ENCODE measurements at places on chromosomes 6 and 20. TPM values are rescaled to one million over a fixed set of nuclear protein-coding genes. Genes with fewer than 3 reads are reported as not detected.

- no peak for DNase-seq
These were observed 43.5 kb downstream of the PRKN start for GRCh38 chr6:162684052-162684451.

GRCh38 chr6:112253498-112253840 is 898 bp downstream of the LAMA4 start:
- peak; percentile 45 for DNase-seq

DNA sequence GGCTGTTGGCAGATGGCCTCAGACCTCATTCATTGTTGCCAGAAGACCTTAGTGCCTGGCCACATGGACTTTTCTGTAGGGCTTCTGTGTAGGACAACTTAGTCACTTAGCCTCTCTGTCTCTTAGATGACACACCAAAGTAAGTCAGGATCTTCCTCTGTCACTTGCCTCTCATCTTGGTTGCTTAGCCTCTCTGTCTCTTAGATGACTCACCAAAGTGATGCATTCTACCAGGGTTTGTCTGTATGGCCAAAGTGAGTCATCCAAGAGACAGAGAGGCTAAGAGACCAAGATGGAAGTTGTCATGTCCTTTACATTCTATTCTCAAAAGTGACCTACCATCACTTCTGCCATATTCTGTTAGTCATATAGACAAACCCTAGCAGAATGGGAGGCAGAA is 255.9 kb upstream of the DEFB112 start:
- DNase-seq, result no peak

- no peak for DNase-seq
These were observed 15.7 kb upstream of the TGM3 start for GRCh38 chr20:2280082-2280481.

- no peak for DNase-seq
These were observed 698 bp upstream of the SH3BGRL2 start for GRCh38 chr6:79630380-79630882.

DNA sequence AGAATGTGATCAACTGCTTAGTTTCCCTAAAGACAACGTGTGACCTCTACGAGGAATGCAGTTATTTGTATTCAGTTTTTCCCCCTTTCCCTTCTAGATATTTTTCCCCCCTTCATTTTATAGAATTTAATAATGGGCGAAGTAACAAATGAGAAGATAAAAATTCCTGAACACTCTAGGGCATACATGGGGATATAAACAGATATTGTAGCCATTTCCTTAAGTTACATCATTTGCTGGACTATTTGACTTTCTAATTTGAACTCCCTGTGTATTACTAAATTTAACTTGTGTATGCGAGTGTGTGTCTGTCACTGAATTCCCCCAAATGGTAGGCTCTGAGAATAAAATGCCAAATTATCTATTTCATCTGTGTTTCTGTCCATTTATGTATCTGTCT is 99.0 kb upstream of the ZFP64 start:
- DNase-seq, result no peak

- peak; percentile 83 for DNase-seq
These were observed 66.6 kb upstream of the CTNNBL1 start for GRCh38 chr20:37627060-37627766.

GRCh38 chr6:115091461-115091860 is 748.6 kb upstream of the HS3ST5 start:
- DNase-seq, result no peak

DNA sequence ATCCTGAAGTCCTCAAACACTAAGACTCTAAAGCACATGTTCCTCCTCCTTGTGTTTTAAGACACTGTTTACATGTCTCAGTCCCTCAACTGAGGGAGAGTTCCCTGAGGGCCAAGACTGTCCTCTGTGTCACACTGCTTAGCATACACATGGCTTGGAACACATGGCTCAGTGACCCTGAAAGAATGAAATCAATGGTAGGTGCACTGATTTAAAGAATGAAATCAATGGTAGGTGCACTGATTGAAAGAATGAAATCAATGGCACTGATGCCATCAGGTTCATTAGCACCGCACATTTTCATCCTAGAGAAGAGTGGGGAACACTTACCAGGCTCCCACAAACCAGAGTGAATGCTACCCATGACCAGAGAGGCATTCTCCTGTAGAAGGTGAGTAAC is 9.8 kb downstream of the TOMM34 start:
- DNase-seq, result no peak

DNA sequence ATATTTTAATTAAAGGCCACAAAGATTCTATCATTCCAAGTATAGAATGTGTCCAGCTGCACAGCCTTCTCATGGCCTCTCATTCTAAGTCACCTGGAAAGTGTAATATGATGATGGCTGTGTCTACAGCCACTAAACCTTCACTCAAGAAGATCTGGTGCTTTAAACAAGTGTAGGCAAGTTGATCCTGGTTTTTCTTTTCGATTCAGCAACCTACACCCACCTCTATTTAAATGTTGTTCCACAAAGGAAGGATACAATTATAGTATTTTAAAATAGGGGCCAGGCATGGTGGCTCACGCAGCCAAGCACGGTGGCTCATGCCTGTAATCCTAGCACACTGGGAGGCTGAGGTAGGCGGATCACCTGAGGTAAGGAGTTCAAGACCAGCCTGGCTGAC is 25.5 kb upstream of the DST start:
- DNase-seq, result no peak

DNA sequence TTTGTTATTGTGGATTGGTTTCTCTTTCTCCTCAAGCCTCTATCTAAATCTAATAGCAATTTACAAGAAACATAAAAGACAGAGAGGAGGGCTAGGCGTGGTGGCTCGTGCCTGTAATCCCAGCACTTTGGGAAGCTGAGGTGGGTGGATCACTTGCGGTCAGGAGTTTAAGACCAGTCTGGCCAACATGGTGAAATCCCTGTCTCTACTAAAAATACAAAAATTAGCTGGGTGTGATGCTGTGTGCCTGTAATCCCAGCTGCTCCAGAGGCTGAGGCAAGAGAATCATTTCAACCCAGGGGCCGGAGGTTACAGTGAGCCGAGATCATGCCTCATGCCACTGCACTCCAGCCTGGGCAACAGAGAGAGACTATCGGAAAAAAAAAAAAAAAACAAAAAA is 46.6 kb downstream of the SLC2A12 start:
- DNase-seq, result no peak

- no peak for DNase-seq
These were observed 8.7 kb downstream of the ARMC12 start for GRCh38 chr6:35745509-35745908.

- DNase-seq, result no peak
These were observed 48.2 kb upstream of the FAM50B start for GRCh38 chr6:3800850-3801591.

- DNase-seq, result no peak
These were observed 30.5 kb downstream of the NFATC2 start for GRCh38 chr20:51511861-51512619.

DNA sequence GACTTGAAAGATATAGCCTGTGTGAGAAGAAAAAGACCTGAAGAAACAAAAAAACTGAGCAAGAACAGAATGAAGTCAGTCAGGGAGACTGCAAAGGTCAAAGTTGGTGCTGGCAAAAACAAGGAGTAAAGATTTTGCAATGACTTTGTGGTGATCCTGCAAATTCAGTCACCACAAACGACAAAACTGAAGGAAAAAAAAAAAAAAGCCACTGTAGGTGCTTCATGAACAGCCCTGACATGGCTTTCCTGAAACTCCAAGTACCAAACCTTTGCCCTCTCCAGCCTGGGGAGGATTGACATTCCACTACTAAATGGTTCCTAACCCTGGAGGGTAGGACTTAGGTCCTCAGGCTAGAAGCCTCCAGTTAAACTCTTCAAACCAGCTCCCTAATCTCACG is 114.7 kb upstream of the BEND3 start:
- no peak for DNase-seq

DNA sequence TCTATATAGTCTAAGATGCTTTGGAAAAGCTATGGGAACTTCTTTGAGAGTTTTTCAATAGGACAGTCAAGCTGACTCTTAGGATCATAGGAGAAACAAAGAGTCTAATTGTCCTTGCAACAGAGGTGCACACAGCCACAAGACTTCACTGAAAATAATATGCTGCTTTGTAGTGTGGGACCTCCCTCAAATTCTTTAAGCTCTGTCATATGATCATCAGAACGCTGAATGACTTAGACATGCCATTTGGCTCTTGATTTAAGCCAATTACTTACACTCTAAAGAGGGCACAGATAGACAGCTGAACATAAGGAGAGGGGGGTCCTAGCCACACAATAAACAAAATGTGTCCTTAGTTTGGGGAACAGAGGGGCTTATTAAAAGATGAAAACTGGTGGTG is 818.7 kb upstream of the GJE1 start:
- DNase-seq, result no peak

- DNase-seq, result no peak
These were observed 661.3 kb downstream of the CD109 start for GRCh38 chr6:74357321-74357720.

DNA sequence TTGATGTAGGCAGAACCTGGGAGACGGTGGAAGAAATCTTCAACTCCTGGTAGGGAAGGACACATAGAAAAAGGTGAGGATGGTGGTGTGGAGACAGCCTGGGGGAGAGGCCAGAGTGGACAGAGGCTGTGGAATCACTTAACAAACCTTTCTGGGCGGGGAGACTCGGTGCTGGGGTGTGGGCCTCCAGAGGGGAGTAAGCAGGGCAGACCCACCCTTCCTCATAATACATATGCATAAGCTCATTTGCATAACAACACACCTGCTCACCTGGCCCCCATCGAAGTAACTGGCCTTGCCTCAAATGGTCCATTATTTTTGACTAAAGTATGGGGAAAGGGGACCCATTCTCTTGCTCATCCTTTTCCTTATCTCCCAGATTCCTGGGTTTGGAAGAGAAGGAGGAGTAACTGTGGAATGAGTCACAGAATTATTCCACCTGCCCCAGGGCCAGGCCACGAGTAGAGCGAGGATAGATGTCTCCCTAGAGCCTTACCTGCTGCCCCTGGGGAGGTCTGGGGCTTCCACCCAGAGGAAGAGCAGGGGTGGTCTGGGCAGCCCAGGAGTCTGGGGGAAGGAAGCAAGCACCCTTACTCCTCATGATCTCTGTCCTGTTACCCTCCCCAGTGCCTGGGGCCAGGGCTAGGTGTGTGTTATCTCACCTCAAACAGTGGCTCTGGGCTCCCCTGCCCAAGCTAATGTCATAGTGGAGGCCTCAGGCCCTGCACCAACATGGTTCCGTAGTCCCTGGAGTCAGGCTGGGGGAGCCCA is 10.7 kb upstream of the VEGFA start:
- no peak for DNase-seq

GRCh38 chr6:108742041-108742440 is 106.2 kb upstream of the ARMC2 start:
- DNase-seq, result no peak

- no peak for DNase-seq
These were observed 29.0 kb upstream of the GRM4 start for GRCh38 chr6:34174846-34175399.

GRCh38 chr6:160737934-160738333 is 35.9 kb downstream of the PLG start:
- DNase-seq, result no peak

- DNase-seq, result no peak
These were observed 46.7 kb downstream of the GJA1 start for GRCh38 chr6:121482004-121482693.

DNA sequence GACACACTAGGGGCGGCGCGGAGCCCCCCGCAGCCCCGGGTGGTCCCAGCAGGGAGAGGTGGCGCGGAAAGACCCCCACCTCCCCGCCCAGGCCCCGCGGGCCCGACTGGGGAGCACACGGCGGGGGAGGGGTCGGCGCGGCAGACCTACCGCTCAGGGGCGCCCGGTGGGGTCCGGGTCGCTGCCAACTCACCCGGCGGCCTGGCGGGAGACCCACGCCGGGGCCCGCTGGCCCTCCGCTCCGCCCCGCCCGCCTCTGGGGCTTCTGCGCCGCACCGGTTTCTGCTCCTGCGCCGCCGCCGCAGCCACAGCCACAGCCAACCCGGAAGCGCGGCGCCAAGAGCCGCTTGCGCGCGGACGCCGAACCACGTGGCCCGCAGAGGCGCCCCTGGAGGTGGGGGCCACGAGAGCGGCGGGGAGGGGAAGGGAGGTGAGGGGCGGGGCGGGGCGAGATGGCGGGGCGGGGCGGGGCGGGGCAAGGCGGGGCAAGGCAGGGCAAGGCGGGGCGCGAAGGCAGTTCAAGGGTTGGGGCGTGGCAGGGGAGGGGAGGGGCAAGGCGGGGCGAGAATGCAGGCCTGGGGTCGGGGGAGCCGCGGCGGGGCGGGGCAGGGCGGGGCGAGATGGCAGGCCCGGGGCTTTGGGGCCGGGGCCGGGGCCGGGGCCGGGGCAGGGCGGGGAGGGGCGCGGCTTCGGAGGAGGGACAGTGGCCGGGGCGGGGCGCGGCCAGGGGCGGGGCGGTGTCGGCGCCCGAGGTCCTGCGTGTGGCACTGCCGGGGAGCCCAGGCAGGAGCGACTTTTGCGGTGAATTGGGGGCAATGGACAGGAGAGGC is at the start of gene ZBTB24:
TSS of gene ZBTB24 (minus strand) at position 315 of the 830 bp plus-strand sequence. CDS start 1,193 bp downstream, outside the sequence.
- peak; percentile 75 for DNase-seq

DNA sequence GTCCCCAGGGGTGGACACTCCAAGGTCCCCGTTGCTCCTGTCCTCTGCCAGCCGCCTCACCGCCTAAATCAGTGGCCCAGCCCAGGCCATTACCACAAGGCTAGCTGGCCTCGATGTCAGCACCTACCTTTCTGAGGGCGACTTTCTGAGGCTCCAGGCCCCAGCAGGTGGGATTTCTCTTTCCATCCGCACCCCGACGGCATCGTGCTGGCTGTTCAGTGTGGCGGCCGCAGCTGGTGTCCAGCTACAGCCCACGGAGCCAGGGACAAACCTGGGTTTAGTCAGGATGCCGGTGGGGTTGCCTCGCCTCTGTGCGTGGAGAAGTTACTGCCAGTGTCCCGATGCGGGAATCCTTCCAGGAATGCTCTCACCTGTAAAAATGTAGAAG is 60.8 kb downstream of the ERMARD start:
- no peak for DNase-seq

The HLA-DOA gene
- polyA plus RNA-seq, result 5.9 TPM

The ULBP3 gene
- 8.5 TPM for polyA plus RNA-seq

The PNPLA1 gene
- polyA plus RNA-seq, result 2.5 TPM

The LY6G6F gene
- 0.32 TPM for polyA plus RNA-seq

The C20orf202 gene
- 0.43 TPM for polyA plus RNA-seq

The GJA10 gene
- polyA plus RNA-seq, result not detected

The TRAPPC3L gene
- 0.53 TPM for polyA plus RNA-seq

The SOBP gene
- 14.8 TPM for polyA plus RNA-seq

The SALL4 gene
- polyA plus RNA-seq, result 16.3 TPM

The ALDH5A1 gene
- 31.9 TPM for polyA plus RNA-seq

The ZBTB9 gene
- 16.4 TPM for polyA plus RNA-seq

The CGA gene
- 0.38 TPM for polyA plus RNA-seq

All from left kidney (tissue), 8 donors.